ENCODE measurements at places on chromosomes 11 and 22.

DNA sequence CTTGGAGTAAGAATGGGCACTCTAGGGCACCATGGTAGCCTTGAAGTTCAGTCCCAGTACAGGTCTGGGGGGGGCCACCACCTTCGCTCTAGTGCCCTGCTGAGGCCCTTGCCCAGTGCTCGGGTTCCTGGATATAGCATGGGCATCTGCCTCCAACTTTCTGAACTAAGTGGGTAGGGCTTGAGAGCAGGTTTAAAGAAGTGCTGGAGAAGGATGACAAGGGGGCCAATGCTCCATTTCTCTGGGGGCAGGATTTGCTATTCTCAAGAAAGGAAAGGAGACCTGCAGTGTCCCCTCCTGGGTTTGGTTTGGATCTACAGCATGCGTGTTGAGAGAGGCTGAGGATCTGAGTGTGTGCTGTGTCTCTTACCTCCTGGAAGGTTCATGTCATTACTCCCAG, 82.2 kb upstream of the SUSD2 start:
- no peak for DNase-seq

DNA sequence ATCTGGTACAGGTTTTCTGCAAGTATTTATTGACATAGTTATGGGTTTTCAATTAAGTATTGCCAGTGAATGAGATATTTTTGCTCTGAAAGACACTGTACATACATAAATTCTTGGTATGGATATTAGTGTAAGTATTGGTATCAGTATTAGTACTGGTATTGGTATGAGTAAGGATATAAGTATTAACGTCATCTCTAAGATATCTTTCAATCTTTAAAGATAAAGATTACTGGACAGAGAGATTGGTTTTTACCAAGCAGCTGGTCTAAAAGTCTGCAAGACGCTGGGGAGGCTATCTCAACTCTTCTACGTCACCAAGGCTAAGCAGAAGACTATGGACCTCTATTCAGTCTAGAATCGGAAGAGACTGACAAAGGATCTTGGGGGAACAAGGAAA, 234.5 kb downstream of the NXPE2 start:
- DNase-seq: no peak

DNA sequence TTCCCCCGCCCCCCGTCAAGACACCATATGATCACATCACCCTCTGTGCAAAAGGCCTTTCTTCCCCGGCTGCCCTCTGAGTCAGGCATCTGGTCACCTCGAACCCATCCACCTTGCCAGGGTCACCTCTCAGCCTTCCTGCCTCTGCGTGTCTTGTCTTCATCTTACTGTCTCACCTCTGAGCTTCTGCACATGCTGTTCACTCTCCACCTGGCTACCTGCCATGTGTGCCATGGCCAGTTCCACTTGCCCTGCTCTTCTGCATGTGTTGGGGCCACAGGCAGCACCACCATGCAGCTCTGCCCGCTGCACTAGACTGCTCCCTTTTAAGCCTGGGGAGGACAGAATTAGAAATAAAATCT, 9.8 kb downstream of the ZNF74 start:
- no peak for DNase-seq

- no peak for DNase-seq
Observed at GRCh38 chr11:9808943-9809342, 145.1 kb downstream of the SWAP70 start.

All from Ammon's horn (tissue), 1 donor.